Left ventricle myocardium inferior (tissue), 1 donor: ENCODE measurements at places on chromosomes 6 and 20. TPM values are rescaled to one million over a fixed set of nuclear protein-coding genes. Genes with fewer than 3 reads are reported as not detected.

- peak within 1 kb of the TSS; percentile 93 for H3K27ac ChIP-seq
- H3K36me3 ChIP-seq = no peaks in the 10 kb centered on the region
- H3K4me1 ChIP-seq = peaks cover 47% of the 10 kb centered on the region
- H3K4me3 ChIP-seq = peak within 1 kb of the TSS; percentile 74
- no peaks in the 10 kb centered on the region for H3K27me3 ChIP-seq
- peak; percentile 99 for DNase-seq
These were observed at the start of gene SPAG4 for GRCh38 chr20:35615667-35616464. TSS of gene SPAG4 (plus strand) at chr20:35615829. CDS start at chr20:35616004, 175 bp downstream.

DNA sequence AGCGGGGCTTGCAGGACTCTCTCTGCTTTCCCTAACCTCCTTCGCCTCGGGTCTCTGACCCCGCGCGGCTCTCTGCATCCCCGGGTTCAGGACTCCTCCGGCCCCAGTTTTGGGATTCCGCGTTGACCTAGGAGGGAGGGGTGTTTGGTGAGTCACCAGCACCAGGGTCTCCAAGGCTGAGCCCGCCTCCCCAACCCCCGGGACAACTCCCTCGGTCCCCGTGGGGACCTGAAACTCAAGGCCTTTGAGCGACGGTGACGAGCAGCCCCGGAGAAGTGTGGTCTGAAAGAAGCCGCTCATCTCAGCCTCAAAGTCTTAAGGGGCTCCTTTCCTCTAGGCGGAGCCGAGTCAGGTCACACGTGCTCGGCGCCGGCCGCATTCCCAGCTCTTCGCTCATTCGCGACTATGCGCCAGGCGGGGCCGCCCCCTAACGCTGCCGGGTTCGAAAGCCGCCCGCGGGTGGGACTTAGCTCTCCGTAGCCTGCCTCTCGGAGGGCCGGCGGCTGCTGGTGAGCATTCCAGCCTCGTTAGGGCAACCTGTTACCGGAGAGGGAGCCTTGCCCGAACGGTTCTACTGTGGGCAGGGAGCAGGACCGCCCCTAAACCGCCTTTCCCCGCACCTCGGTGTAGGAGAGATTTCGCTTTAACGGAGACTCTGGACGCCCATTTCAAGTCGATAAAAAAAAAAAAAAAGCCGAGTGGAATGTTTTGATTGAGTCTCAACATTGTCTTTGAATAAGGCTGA lies 3.0 kb upstream of the PRDM13 start:
- peaks cover 46% of the 10 kb centered on the region for H3K4me1 ChIP-seq
- no peaks in the 10 kb centered on the region for H3K36me3 ChIP-seq
- no peak for DNase-seq
- peaks cover 100% of the 10 kb centered on the region for H3K27me3 ChIP-seq
- no peak overlapping the region for H3K27ac ChIP-seq

- no peak overlapping the region for H3K27ac ChIP-seq
- DNase-seq = no peak
- no peaks in the 10 kb centered on the region for H3K4me1 ChIP-seq
- H3K4me3 ChIP-seq = no peak overlapping the region
- no peaks in the 10 kb centered on the region for H3K27me3 ChIP-seq
These were observed 34.5 kb upstream of the AHI1 start for GRCh38 chr6:135531954-135532490.

DNA sequence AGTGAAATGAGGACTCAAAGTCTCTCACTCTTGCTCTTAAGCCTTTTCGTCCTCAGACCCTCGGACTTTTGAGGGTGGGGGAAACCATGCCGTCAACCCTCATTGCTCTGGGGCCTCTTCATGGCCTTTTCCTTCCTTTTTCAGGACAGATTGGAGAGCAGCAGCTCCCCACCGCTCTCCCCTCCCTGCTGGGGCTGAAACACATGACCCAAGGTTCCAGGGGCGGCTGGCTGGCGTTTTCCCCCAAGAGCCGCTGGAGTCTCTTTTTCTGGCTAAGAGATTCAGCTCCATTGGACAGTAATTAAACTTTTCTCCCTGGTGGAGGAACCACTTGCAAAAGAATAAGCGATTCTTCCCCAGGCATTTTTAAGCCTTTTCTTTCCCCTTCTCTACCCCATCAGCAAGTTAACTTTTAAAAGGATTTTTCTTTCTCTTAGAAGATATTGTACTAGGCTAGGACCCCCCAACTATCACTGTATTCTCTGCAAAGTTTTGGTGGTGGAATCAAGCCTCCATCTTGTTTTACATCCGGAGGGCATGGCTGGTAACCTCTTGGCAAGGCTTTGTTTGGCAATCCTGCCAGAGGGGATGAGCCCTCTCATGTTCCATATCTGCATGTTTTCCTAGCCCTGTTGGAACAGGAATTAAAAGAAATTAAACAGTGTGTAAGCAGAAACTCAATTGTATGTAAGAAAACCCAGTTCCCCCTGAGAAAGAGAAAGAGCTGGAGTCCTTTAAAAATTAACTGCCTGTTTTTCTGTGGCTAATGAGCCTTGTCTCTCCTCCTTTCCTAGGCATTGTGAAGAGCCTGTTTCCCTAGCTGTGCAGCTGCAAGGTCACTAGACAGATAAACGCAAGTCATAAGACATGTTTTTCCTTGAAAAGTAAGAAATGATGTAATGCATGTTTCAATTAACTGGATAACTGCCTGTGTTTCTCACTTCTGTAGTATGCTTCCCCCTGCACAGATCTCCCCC lies 100.8 kb upstream of the GPR6 start:
- no peak overlapping the region for H3K4me3 ChIP-seq
- peaks cover 4% of the 10 kb centered on the region for H3K27me3 ChIP-seq
- H3K4me1 ChIP-seq = peaks cover 5% of the 10 kb centered on the region
- no peak overlapping the region for H3K27ac ChIP-seq

DNA sequence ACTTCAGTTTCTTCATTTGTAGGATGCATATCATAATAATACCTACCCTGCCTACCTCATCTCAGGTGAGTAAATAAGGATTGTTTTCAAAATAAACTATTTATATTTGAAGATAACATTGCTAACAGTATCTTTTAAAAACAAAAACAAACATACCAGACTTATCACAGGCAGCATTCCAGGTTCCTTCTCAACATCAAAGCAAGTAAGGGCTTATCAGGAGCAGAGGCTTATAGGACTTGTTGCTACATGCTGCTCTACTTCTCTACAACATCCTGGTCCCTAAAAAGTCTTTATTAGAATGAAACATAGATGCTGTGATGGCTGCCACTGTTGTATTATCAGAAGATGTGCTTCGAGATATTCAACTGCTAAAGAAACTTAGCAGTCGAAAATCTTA lies 149.2 kb upstream of the PRDM1 start:
- no peak for DNase-seq
- H3K27ac ChIP-seq = no peak overlapping the region
- no peaks in the 10 kb centered on the region for H3K4me1 ChIP-seq
- no peaks in the 10 kb centered on the region for H3K36me3 ChIP-seq
- no peak overlapping the region for H3K4me3 ChIP-seq

DNA sequence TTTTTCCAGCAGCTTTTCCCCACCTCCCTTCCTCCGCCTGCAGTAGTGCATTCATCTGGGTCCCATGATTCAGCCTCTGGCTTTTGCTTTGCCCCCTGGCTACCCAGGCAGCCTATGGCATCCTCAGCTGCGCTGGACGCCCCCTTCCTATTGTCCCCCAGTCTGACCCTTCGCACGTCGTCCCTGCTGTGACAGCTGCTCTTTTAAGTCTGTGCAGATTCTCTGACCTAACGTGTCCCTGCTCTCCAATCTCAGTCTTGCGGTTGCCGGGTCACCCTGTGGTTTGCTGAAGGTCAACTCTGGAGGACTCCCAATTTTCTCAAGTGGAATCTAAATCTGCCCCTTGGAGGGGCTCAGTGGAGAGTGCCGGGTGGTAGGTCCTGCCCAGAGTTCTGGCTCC lies 294.3 kb downstream of the CDC5L start:
- DNase-seq = no peak
- H3K27me3 ChIP-seq = peaks cover 12% of the 10 kb centered on the region
- no peaks in the 10 kb centered on the region for H3K4me1 ChIP-seq
- no peaks in the 10 kb centered on the region for H3K36me3 ChIP-seq
- no peak overlapping the region for H3K27ac ChIP-seq
- no peak overlapping the region for H3K4me3 ChIP-seq

DNA sequence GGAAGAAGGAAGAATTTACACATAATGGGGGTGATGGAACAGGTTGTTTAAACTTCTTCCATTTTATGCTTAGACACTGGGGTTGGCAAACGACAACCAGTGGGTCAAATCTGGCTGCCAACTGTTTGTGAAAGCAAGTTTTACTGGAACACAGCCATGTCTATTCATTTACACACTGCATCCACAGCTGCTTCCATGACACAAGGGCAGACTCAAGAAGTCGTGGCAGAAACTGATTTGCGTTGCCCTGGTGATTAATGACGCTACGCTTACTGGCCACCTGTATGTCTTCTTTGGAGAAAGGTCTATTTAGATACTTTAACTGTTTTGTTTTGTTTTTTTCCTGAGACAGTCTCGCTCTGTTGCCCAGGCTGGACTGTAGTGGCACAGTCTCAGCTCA lies 19.0 kb downstream of the CTCFL start:
- peaks cover 53% of the 10 kb centered on the region for H3K27me3 ChIP-seq
- no peak overlapping the region for H3K27ac ChIP-seq

- no peaks in the 10 kb centered on the region for H3K27me3 ChIP-seq
- H3K27ac ChIP-seq = no peak overlapping the region
- peaks cover 5% of the 10 kb centered on the region for H3K4me1 ChIP-seq
- DNase-seq = no peak
These were observed 880.4 kb downstream of the EPHA7 start for GRCh38 chr6:92538926-92539325.

GRCh38 chr6:35581633-35582032 lies 68.9 kb upstream of the TULP1 start:
- H3K36me3 ChIP-seq = peaks cover 88% of the 10 kb centered on the region
- no peak for DNase-seq
- H3K4me1 ChIP-seq = peaks cover 33% of the 10 kb centered on the region

DNA sequence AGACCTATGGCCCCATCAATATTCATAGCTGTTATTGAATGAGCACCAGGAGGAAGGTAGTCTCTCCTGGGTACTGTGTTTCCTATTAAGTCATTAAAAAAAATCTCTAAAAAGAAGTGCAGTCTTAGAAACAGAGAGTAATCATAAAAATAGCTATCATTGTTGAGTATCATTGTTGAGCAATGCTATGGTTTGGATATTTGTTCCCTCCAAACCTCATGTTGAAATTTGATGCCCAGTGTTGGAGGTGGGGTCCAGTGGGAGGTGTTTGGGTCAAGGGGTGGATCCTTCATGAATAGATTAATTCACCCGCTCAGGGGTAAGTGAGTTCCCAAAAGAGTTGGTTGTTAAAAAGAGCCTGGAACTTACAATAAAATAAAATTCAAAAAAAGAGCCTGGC lies 88.1 kb upstream of the IYD start:
- H3K36me3 ChIP-seq = no peaks in the 10 kb centered on the region
- no peak for DNase-seq
- H3K4me1 ChIP-seq = no peaks in the 10 kb centered on the region

The ZNF334 gene
- 0.71 TPM for total RNA-seq

The COL12A1 gene
- total RNA-seq = 12.2 TPM

The EEF1E1 gene
- 15.5 TPM for total RNA-seq

The HAO1 gene
- total RNA-seq = not detected

The LHFPL5 gene
- total RNA-seq = not detected

The MAFB gene
- 10.2 TPM for total RNA-seq

The ABHD12 gene
- total RNA-seq = 23.2 TPM

The KCNQ2 gene
- 2.3 TPM for total RNA-seq
